ENCODE measurements at places on chromosomes 7 and 10. TPM values are rescaled to one million over a fixed set of nuclear protein-coding genes. Genes with fewer than 3 reads are reported as not detected.

The PIK3AP1 gene
- 7.4 TPM for total RNA-seq

The GIMAP6 gene
- total RNA-seq, result 124 TPM

The AGAP4 gene
- total RNA-seq, result 25.0 TPM

The STK17A gene
- 106 TPM for total RNA-seq

The SLC39A12 gene
- not detected for total RNA-seq

GRCh38 chr7:33706771-33707200, 198.6 kb upstream of the BMPER start:
- H3K4me3 ChIP-seq, result no peak overlapping the region
- H3K27ac ChIP-seq, result no peak overlapping the region
- DNase-seq, result no peak
- no peaks in the 10 kb centered on the region for H3K27me3 ChIP-seq
- no peaks in the 10 kb centered on the region for H3K36me3 ChIP-seq
- no peaks in the 10 kb centered on the region for H3K4me1 ChIP-seq

- H3K27ac ChIP-seq, result peak overlapping the region; percentile 26
- no peak for DNase-seq
- H3K36me3 ChIP-seq, result peaks cover 38% of the 10 kb centered on the region
- H3K4me3 ChIP-seq, result no peak overlapping the region
These were observed 13.1 kb downstream of the PIP4K2A start for GRCh38 chr10:22701132-22701826.

GRCh38 chr10:69316313-69317059, 38.2 kb downstream of the HK1 start:
- no peak for DNase-seq
- H3K4me3 ChIP-seq, result no peak overlapping the region
- H3K27me3 ChIP-seq, result no peaks in the 10 kb centered on the region
- H3K27ac ChIP-seq, result peak overlapping the region; percentile 21

DNA sequence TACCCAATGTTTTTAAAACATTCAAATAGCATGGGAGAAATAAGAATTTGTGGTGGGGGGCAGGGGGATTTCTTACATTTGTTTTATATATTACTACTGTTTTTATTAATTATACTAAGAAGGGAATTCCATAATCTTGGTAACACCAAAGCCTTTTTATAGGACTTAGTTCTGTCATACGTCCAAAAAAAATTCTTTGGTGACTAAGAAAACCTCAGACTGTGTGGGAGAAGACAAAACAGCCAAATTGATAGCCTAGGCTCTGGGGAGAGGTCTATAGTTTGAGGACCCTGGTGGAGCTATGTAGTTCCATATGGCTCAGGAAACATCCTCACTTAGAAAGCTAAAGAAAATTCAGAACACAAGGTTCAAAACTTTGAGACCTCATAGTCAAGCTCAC, 23.4 kb downstream of the ACSM6 start:
- H3K27me3 ChIP-seq, result peaks cover 1% of the 10 kb centered on the region
- H3K27ac ChIP-seq, result no peak overlapping the region
- H3K4me1 ChIP-seq, result no peaks in the 10 kb centered on the region
- no peak for DNase-seq

GRCh38 chr7:4690953-4691856, 9.1 kb downstream of the FOXK1 start:
- no peak overlapping the region for H3K4me3 ChIP-seq
- H3K27ac ChIP-seq, result no peak overlapping the region
- peaks cover 2% of the 10 kb centered on the region for H3K36me3 ChIP-seq
- H3K27me3 ChIP-seq, result no peaks in the 10 kb centered on the region

- H3K27me3 ChIP-seq, result no peaks in the 10 kb centered on the region
- no peak for DNase-seq
- no peak overlapping the region for H3K27ac ChIP-seq
- no peak overlapping the region for H3K4me3 ChIP-seq
These were observed 120.5 kb downstream of the UBE2H start for GRCh38 chr7:129832282-129832681.

GRCh38 chr7:29539471-29539870, 24.2 kb upstream of the PRR15 start:
- no peaks in the 10 kb centered on the region for H3K4me1 ChIP-seq
- no peaks in the 10 kb centered on the region for H3K36me3 ChIP-seq
- H3K27me3 ChIP-seq, result peaks cover 30% of the 10 kb centered on the region
- no peak for DNase-seq
- H3K27ac ChIP-seq, result no peak overlapping the region
- H3K4me3 ChIP-seq, result no peak overlapping the region

GRCh38 chr7:43735802-43736603, 6.7 kb upstream of the COA1 start:
- peaks cover 5% of the 10 kb centered on the region for H3K27me3 ChIP-seq
- peaks cover 5% of the 10 kb centered on the region for H3K4me1 ChIP-seq
- no peak for DNase-seq
- H3K4me3 ChIP-seq, result no peak overlapping the region

DNA sequence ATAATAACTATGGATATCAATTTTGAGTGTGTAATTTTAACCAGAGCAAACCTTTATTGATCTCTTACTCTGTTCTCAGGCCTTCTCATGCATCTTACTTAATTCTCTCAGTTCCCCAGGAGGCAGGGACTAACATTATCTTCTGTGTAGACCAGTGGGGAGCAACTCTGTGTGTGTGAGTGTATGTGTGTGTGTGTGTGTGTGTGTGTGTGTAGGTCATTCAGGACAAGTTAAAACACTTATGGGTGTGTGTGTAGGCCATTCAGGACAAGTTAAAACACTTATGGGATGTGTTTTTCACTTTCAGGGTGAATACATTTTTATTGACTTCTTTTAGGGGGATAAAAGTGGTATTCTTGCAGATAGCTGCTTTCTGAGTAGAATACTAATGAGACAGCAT, 145.0 kb downstream of the ADAM12 start:
- no peaks in the 10 kb centered on the region for H3K36me3 ChIP-seq
- no peak overlapping the region for H3K27ac ChIP-seq
- no peak overlapping the region for H3K4me3 ChIP-seq

- no peak overlapping the region for H3K4me3 ChIP-seq
- no peak overlapping the region for H3K27ac ChIP-seq
- H3K36me3 ChIP-seq, result no peaks in the 10 kb centered on the region
- DNase-seq, result no peak
- H3K4me1 ChIP-seq, result no peaks in the 10 kb centered on the region
These were observed 276.5 kb downstream of the MAGI2 start for GRCh38 chr7:79176859-79177477.

All from activated naive CD8-positive, alpha-beta T cell treated with anti-CD3 and anti-CD28 coated beads, Interleukin-2, amount 10 ng/mL, durations not matched to agents 7 days and 5 days (primary cell).